Effector memory CD8-positive, alpha-beta T cell (primary cell): ENCODE measurements at places on chromosomes 1 and 21.

DNA sequence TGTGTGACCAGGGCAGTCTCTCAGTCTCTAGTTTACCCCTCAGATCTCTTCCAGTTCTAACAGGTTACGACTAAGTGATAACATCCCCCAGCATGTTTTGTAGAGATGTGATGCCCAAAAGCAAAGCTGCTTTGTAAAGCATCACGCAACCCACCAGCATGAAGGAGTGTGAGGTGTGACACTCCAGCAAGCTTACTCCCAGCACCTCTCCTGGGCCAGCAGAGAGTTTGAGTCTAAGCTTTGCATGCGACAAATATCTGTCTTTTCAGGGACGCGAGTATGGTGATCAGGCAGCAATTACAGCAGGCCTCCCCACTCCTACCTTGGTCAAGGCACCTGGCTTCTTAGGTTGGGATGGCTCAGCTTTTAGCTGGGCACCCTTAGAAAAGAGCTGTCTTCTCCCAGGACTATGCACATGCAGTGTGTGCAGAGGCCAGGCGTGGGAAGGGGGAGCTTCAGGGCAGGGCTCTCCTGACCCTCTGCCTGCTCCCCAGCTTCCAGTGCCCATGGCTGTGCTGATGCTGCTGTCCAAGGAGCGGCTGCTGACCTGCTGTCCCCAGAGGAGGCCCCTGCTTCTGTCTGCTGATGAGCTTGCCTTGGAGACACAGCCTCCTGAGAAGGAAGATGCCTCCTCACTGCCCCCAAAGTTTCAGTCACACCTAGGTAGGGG is 48.2 kb downstream of the ELK4 start:
- DNase-seq: no peak

DNA sequence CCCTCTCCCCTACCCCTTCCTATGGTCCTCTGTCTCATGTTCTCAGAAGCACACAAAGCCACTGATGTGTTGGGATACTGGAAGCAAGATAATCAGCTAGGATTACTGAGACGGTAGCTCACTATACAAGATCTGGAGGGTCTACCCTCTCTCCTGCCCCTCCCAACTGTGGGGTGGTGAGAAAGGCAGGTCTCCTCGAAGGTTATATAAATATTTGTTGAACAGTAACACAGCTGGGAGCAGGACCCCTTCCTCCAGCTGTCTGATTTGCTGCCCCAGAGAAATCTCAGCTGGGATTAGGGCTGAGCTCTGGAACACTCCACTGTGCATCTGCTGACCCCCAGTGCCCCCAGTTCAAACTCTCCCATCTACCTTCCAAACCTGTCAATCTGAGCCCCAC is 94.2 kb upstream of the IPO9 start:
- no peak for DNase-seq

DNA sequence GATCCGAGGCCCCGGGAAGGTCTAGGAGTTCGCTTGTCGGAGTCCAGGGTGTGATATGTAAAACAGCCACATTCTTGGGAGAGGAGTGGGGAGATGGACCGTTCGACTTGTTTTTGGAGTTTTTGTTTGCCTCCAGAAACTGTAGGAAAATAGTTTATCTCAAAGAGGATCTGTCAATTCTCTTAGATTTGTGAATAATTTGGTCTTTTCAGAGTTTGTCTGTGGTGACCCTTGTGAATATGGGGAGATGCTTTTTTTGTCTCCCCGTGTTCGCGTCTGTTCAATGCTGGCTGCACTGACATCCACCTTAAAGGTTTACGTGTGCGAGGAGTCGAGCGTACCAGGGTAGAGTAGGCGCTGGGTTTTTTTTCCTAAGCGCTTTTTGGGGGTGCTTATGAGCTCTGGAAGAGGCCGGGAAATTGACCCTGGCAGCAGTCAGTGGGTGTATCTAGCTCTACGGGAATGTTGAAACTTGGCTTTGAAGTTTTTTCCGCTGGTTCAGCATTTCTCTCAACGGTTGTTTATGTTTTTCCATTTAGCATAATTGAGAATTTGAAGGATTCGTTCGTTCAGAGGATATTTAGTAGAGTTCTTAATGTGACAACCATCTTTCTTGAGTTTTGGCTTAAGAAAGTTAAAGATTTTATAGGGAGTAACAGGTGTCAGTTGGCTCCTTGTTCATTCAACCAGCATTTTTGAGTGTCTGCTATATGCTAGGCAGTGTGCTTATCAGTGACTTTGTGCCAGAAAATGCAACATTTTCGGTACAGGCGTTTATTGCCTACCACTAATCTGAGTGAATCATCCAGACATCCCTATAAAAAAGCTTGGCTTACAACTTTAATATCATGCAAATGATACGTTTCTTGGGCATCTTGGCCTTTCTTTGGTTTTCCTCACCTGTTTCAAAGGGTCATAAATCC is 1.2 kb downstream of the SZRD1 start:
- peak; percentile 7 for DNase-seq

GRCh38 chr21:46081022-46081861 is 16.7 kb upstream of the COL6A2 start:
- DNase-seq: no peak

GRCh38 chr1:26203642-26204318 is 13.4 kb downstream of the CATSPER4 start:
- DNase-seq: no peak

GRCh38 chr1:161189036-161189435 is 9.8 kb downstream of the ADAMTS4 start:
- no peak for DNase-seq

- DNase-seq: no peak
Measured at GRCh38 chr21:33849834-33850233, 65.8 kb downstream of the ATP5PO start.

- no peak for DNase-seq
Measured at GRCh38 chr1:43651902-43652301, 2.0 kb downstream of the KDM4A start.

- DNase-seq: no peak
Measured at GRCh38 chr1:240947438-240948224, 335.7 kb upstream of the GREM2 start.

GRCh38 chr1:111204983-111205713 is 4.7 kb upstream of the DENND2D start:
- DNase-seq: no peak

- no peak for DNase-seq
Measured at GRCh38 chr1:93695411-93696005, 13.9 kb upstream of the BCAR3 start.

GRCh38 chr1:59675936-59676335 is 138.8 kb upstream of the HOOK1 start:
- no peak for DNase-seq

GRCh38 chr1:59408608-59409240 is 111.8 kb downstream of the FGGY start:
- no peak for DNase-seq

DNA sequence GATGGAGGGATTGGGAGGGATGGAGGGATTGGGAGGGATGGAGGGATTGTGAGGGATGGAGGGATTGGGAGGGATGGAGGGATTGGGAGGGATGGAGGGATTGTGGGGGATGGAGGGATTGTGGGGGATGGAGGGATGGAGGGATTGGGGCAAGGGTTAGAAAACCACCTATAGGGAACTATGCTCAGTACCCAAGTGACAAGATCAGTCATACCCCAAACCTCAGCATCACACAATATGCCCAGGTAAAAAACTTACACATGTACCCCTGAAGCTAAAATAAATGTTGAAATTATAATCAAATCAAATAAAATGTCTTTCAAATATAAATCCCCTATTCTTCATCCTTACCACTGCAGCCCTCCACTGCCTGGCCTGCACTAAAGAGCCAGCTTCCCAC is 72.8 kb upstream of the HNRNPU start:
- no peak for DNase-seq

- DNase-seq: no peak
Measured at GRCh38 chr1:159786966-159787365, 6.2 kb downstream of the DUSP23 start.

DNA sequence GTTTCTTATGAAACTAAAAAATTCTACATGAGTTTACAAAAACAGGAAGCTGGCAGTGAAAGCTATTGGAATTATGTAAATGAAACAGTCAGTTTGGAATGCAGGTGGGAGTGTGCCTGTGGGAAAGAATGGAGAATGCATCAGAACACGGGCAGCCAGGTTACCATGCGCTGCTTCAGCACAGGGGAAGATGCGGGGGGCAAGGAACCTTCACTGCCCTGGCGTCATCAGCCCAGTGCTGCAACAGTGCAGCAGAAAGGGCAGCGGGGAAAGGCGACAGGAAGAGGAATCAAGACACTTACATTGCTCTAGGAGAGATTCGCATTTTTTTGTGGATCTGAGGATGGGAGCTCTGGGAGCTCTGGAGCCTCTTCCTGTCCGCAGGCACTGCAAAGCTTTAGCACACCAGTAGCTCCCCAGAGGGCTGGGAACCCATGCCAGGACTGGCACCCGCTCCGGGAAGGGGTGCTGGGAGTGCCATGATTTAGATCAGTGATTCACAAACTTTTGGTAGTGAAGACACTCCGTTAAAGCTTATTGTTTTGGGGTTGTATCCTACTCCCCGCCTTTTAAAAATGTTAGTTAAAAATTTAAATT is 64.1 kb upstream of the WDR26 start:
- no peak for DNase-seq

DNA sequence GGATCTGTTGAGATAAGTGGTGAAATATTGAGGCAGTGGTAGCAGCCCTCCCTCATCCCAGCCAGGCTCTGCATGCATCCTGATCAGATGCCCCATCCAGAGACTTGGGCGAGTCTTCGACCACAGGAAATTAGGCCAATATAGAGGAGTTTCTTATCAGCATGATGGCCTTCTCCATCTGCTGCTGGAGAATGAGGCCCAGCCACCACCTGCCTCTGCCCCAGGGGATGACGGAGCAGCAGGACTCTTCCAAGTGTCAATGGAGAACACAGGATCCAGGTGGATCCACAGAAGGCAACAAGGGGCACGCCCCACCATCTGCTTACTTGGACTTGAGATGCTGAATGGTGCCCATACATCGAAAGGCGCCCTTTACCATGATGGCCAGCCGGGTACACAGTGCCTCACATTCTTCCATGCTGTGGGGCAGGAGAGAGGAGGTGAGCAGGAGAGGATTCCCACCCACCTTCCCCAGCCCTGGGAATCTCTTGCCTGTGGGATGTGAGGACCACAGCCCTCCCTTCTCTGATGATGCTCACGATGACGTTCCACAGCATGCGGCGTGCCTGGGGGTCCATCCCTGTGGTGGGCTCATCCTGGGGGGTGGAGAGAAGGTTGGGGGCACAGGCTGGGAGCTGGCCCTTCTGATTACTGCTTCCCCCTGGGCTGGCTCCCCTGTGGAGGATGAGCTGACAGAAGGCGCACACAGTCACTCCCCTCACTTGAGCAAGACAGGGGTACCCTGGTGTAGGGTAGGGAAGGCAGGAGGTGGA is 91.5 kb upstream of the GCLM start:
- DNase-seq: no peak

DNA sequence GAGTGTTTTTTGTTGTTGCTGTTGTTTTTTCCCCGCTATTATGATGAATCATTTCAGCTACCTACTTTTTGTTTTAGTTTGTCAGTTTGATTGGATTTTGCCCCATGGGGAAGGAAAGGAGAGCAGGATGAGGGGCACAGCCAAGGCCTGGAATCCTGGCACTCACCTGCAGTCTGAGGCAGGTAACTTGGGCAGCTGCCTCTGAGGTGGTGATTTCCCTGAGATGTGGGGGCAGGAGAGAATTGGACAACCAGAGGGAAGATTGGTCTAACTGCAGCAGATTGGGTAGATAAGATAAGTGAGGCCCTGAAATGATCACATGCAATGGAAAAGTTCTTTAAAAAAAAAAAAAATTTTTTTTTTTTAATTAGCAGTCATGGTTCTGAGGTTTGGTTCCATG is 1.5 kb upstream of the LAX1 start:
- no peak for DNase-seq

GRCh38 chr1:20837554-20838192 is 50.6 kb upstream of the HP1BP3 start:
- DNase-seq: no peak

GRCh38 chr1:43760745-43761317 is 53.5 kb downstream of the ST3GAL3 start:
- DNase-seq: no peak

DNA sequence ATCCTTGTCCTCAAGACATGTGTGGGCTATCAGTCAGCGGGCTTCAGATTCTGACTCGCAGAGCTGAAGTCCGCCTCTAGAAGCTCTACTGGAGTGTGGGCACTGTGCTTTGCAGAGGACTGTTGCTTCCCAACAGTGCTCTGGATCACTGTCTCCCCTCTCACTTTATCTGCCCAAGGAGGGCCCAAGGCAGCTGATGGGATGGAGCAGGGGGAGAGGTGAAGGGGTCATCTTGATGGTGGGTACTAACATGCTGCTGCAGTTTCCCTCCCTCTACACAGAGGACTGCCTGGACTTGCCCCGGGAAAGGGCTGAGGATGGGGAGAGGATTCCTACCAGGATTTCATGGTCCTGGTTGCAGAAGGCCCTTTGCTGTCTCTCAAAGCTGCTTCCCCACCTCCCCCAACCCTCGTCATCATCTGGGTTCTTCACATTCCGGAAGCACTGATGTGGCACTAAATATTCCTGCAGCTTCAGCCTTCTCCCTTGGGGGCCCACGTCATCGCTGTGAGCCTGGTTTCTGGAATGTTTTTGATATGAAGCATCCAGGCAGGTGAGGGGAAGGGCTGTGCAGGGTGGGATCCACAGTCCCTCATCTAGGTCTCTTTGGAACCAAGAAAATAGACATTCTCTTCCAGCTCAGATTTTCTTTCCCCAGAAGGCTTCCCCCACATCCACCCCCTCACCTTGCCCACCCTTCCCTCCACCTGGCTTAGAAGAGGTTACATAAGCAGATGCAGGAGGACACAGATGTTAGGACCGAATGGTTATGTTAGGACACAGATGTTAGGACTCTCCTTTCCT is 23.2 kb downstream of the NUAK2 start:
- DNase-seq: no peak

GRCh38 chr1:110106013-110106941 is 6.0 kb upstream of the UBL4B start:
- peak; percentile 52 for DNase-seq

DNA sequence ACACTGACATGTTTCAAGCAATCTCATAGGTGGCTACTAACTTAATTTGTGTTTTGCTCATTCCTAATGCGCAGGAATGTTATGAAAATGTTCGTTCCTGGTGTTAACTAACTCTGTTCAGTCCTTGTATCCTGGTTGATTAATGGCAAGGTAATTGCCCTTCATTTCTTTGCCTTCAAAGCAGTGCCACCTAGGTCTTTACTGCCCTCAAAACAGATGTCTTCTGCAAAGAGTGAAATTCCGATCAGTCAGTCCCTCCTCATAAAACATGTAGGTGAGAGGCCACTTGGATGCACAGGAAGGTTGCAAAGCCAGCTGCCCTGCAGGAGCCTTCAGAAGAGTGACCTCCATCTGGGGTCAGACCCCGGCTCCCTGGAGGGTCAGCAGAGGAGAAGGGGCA is 179.4 kb downstream of the KIF26B start:
- DNase-seq: no peak

GRCh38 chr1:231162297-231162969 is 575 bp downstream of the TRIM67 start:
- DNase-seq: no peak
